ENCODE measurements at places on chromosomes 13 and 19.

GRCh38 chr13:28620011-28620830 is 38.7 kb upstream of the POMP start:
- peak; percentile 47 for DNase-seq

DNA sequence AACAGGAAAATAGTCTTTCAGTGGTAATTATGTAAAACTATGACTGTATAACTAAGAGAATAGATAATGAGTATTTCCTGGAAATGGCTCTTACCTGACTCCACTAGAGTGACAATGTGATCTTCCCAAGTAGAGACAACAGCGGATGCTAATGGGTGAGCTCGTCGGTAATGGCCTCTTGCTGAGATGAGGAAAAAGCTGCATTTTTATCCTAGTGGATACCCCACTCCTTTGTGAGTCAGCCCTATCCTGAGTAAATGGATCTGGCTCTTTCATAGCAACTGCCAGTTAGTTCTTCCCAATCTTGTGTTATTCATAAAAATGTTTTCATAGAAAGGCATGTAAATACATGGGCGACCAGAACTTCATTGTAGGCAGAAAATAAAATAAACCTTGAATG is 299.5 kb downstream of the NALCN start:
- DNase-seq: no peak

DNA sequence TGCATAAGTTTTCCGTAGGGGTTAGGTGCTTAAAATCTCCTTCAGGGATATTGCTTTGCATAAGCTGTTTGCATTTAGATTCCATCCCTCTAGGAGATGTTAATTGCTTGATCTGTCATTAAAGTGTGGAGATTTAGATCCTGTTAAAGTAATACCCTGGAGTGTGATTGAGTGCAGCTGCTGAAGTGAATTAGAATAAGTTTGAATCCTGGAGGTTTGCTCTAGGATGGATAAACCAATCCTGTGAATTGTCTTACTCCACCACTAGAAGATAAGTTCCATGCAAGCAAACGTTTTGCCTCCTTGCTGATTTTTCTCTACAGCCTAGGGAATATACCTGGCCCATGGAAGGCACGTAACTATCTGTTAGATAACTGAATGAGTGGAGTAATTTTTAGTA is 1487.2 kb upstream of the PRR20A start:
- no peak for DNase-seq

DNA sequence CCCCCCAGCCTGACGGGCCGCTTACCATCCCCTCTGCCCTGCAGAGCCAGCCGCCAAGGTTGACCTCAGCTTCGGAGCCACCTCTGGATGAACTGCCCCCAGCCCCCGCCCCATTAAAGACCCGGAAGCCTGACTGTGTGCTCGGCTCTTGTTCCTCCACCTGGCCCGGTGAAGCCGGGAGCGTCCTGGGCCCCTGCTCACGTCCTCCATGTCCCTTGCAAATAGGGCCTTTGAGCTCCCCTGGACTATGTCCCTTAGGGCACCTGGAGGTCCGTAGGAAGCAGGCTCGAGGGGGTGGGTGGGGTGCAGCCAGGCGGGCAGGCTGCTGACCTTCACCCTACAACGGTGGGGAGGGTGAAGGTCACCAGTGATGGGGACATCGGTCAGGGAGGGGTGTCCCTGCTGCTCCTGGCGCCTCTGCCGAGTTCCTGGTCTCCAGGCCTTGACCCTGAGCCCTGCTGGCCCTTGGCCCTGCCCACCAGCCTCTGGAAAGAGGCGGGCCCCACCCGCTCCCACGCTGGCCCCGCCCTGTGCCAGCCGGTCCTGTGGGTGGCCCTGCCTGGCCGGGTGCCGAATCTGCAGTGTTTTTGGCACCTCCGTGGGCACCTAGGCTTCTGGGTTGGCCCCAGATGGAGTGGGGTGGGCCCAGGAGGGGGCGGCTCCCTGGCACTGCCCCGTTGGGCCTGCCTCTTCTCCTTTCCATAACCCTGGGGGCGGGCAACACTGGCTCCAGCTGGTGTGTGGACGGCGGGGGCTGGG is 3.3 kb downstream of the ATP5F1D start:
- DNase-seq: no peak

GRCh38 chr13:63501702-63502101 is 2086.1 kb upstream of the PCDH20 start:
- DNase-seq: peak; percentile 14

All from adipocyte (in vitro differentiated cells).